Stimulated activated CD8-positive, alpha-beta memory T cell treated with anti-CD3 and anti-CD28 coated beads, Interleukin-7, amount 100 ng/mL, for 1 hour (primary cell): ENCODE measurements at places on chromosomes 2 and 18.

- no peak for DNase-seq
These were observed 258.0 kb upstream of the SIX2 start for GRCh38 chr2:45267062-45267792.

DNA sequence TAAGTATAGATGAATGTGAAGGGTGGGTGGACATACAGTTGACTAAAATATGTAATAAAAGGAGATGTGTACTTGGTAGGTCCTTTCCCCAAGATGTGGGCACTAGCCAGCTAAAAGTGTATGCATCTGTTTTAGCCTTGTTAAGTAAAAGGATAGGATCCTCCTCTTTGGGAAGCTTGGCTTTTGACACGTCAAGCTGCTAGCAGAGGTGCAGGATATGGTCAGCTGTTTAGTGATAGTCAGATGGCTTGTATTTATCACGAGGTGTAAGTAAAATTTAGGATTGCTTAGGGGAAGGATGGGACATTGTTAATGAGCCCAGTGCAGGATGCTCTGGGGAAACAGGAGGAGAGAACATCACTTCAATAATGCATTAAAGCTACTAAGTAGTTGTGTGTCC is 1.5 kb downstream of the MFSD6 start:
- no peak for DNase-seq

- no peak for DNase-seq
These were observed 33.1 kb downstream of the NGEF start for GRCh38 chr2:232979871-232980461.

DNA sequence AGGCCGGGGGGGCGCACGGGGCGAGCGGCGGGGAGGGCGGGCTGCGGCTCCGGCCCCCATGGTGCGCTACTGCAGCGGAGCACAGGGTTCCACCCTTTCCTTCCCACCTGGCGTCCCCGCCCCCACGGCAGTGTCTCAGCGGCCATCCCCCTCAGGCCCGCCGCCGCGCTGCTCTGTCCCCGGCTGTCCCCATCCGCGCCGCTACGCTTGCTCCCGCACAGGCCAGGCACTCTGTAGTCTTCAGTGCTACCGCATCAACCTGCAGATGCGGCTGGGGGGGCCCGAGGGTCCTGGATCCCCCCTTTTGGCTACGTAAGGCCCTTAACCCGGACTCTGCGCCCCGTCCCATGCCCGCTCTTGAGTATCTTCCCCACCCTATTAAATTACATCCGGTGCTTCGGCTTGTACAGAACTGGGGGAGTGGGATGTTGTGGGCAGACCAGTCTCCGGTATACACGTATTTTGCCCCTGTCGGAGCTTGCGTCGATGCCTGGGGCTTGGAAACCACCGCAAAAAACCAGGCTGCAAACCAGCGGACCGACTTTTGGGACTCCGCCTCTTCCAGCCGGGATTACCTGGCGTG is 598 bp upstream of the WBP1 start:
- DNase-seq = peak; percentile 58

DNA sequence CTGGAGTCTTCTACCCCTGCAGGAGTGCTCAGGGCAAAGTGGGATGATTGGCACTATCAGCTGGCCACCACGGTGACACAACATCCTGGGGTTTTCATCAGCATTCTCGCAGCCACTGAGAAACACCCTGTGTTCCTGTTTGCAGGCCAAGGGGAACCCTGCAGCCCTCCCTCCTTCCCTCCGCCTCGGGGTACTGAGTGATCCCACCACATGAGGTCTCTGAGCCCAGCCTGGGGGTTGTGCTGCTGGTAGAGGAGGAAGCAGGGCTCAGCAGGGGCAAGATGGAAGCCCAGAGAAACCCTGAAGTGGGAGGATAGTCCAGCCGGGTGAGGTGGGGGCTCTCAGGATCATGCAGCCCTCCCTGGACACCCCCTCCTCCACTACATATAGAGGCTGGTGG is at the start of gene OXER1:
TSS of gene OXER1 (minus strand) at position 40 of the 400 bp plus-strand sequence. CDS start 73 bp downstream, outside the sequence.
- no peak for DNase-seq

GRCh38 chr18:48905513-48905912 is 45.3 kb downstream of the SMAD7 start:
- DNase-seq = no peak

GRCh38 chr2:1728821-1729220 is 15.5 kb downstream of the PXDN start:
- DNase-seq = no peak

- peak; percentile 14 for DNase-seq
These were observed 45.7 kb downstream of the QPCT start for GRCh38 chr2:37389989-37390765.

GRCh38 chr18:12279781-12280531 is 25.8 kb downstream of the CIDEA start:
- no peak for DNase-seq

DNA sequence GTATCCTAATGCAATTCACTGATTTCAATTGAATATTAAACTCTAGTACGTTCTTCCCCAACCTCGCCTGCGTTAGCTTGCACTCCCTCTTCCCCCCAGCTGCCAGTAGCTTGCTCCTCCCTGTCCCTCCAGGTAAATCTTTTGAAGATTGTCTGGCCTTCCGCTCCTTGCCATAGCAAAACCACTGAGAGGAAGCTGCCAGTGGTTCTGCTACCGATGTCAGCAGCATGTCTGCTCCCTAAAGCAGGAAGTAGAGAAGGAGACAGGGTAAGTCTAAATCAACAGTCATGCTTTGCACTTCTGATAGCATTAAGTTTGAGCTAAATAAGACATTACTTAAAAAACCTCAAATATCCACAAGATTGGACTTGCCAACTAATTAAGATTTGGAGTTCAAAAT is 89.1 kb downstream of the SCN2A start:
- no peak for DNase-seq

DNA sequence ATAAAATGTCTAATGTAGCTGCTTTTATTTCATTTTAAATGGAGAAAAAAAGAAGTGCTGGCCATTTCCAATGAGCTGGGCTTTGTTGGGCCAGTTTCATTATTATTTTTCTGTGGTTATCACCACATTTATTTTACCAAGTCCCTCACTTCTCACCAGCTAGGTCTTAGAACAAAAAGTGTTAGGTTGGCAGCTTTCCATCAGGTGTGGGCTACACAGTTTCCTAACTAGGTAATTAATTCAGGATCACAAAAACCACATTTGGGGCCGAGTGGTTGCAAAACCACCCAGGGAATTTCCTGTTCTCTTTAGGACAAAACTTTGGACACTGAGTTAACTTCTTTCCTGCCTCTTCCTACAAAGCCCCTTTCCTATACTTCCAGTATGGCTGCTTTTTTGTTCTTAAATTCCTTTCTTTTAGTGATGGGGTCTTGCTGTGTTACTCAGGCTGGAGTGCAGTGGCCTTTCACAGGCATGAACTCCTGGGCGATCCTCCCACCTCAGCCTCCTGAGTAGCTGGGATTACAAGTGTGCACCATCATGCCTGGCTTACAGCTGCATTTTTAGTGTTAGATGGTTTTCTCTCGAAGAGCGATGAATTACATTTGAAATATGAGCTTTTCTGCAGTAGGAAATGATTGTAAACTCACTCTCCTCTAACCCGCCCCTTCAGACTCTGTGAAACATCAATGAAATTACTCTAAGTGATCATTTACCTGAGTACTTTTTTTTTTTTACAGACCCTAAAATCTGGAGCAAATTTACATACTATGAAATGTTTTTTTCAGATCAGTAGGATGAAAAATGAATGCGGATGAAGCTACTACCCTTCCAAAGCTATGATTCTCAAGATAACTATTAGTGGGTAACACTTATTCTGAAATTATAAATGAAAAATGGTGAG is 2.6 kb upstream of the ZFP36L2 start:
- DNase-seq = no peak

DNA sequence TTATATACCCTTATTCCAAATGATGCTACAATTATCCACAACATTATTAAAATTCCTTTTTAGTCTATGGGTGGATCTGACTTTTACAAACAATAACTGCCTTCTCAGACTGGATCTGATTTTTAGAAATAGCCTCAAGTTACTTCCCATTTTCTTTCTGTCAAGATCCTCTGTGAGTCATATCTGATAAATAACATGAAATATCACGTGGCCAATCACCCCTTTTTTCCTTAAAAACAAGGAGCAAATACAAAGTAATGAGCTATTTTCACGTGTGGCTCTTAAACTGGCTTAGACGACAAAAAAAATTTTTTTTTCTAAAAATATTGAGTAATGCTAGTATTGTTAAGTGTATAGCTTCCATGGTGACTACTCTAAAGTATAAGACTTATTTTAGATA is 6.7 kb downstream of the PELI1 start:
- DNase-seq = no peak

DNA sequence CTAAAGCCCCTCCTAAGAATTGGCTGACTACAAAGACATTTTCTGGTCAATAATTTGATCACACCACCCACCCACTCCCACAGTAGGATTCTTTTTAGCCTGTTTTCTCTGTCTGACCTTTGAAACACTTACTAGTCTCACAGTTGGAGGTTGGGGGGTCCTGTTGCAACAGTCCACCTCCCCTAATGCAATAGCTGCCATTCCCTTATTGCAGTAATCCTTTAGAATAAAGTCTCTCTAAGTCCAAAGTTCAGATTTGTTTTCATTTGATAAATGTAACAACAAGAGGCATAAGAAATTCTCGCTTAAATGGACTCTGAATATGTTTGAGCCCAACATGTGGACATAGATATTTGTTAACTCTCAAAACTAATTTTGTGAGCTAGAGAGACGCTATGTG is 1326.8 kb upstream of the TMEFF2 start:
- DNase-seq = no peak

GRCh38 chr2:161708350-161708975 is 84.2 kb downstream of the SLC4A10 start:
- DNase-seq = no peak
